Right ventricle myocardium superior (tissue), 1 donor: ENCODE measurements at places on chromosomes 4 and X. TPM values are rescaled to one million over a fixed set of nuclear protein-coding genes. Genes with fewer than 3 reads are reported as not detected.

DNA sequence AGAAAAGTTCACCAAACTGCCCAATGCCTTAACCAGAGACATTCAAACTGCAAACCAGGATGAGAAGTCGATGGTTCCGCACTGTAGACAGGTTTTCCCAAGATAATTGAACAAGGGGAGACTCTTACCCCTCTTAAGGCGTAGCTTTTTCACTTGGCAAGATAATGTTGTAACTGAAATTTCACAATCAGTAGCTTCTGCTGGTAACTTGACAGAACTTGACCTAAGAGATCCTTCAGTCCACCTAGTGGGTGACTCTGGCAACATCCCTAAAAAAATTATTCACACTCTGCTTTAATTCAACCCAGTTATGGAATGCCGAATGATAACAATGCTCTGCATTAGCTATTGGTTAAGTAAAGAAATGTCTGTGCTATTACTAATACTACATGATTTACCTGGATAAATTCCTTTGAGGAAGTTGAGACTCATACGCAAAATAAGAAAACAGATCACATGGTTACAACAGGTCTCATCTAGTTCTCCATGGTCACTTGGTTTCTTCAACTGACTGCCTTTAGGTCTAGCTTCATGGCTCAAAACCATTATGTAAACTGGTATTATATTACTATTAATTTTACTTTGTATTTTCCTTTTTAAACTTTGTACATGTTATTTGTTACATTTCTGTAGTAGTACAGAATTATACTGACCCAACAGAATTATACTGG lies 9.1 kb downstream of the ELF2 start:
- DNase-seq, result no peak

GRCh38 chrX:108731153-108731552 lies 5.2 kb downstream of the IRS4 start:
- no peak for DNase-seq

GRPEL1 gene
- total RNA-seq, result 60.2 TPM

DNA sequence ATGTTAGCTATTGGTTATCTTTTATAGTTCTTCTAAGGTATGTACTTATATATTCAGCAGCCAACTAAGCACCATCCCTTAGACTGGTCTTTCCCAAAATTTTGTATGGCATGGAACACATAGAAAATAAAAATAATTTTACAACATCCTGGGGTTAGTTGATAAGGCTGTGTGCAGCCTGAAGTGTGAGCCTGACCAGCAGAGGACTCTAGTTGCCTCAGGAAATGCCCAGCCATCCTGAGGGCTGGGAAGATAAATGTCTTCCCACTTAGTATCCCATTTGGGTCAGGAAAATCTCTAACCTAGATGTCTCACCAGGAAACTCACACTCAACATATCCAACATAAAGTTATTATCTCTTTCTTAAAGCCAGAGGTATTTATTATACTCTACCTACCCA lies 251.4 kb upstream of the POF1B start:
- no peak for DNase-seq

TLR6 gene
- 2.3 TPM for total RNA-seq

NOA1 gene
- total RNA-seq, result 11.5 TPM
